LNCaP clone FGC (cell line): ENCODE measurements at places on chromosomes 7 and 10.
A peak's percentile ranks its signal among the peaks of the same experiment; 100 is the strongest.

GRCh38 chr7:100455206-100455605, 8.9 kb downstream of the SPACDR start:
- no peak for DNase-seq

DNA sequence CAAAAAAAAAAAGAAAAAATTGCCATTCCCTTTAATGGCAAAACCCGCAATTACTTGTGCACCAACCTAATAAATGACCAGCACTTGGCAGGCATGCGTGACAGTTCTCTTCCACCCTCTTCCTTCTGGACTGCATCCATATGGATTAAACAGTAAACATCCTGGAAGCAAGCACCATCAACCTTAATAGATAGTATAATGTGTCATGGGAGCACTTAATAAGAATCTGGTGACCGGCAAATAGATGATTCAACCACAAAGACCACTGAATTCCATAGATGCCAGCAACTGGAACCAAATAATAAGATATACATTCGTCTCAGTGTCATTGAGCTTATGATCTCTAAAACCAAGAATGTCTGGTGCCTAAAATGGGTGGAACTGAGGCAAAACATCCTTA, 610.2 kb downstream of the CALN1 start:
- peak; percentile 8 for DNase-seq

DNA sequence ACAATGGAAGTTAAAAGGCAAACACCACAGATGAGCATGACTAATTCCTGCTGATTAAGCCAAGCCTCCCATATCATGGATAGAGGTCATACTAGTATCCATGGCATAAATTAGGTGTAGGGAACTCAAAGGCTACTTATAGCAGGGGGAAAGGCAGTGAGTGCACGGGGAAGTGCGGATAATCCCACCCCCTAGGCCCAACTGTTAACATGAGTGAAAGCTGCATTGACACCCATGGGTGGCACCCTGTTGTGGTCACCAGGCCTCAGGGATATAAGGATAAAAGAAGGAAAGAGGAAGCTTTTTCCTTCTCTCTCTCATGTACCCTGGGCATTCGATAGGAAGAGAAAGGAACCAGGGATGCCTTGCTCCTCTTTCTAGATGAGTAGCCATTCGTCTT, 161.9 kb downstream of the DGKB start:
- no peak for DNase-seq

DNA sequence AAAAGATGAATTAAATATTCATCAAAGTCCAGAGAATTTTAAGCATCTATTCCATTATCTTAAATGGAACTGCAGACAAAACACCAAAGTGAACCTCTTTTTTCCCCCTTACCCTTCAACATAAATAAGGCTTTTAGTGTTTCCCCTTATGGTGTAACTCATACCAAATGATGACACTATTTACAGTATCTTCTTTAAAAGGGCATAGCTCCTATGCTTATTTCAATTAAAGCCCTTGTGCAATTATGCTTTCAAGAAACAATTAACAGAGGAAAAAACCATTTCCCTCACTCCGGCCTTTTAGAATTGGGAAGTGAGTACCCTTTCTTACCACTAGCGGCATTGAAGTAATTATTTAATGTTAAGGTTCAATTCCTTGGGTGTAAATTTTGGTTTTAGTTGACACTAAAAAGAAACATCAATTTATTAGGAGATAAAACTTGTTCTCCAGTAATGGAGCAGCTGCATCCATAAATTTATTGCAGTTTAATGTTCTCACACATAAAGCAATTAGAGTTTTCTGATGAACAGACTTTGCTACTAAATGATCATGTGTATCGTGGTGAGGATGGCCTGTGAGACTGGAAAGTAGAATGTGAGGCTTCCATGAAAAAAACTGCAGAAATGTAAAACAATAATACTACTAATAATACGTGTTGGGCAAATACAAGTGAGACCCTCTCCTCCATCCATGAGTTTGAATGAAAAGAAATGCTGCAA, 661.3 kb downstream of the PARD3 start:
- no peak for DNase-seq

- DNase-seq = no peak
Observed at GRCh38 chr10:132712291-132712690, 73.7 kb downstream of the NKX6-2 start.

GRCh38 chr10:119309423-119309770, 102.0 kb downstream of the GRK5 start:
- no peak for DNase-seq

GRCh38 chr7:114937446-114937845, 15.6 kb downstream of the MDFIC start:
- DNase-seq = no peak

GRCh38 chr7:106203473-106203872, 81.3 kb downstream of the NAMPT start:
- no peak for DNase-seq
